ENCODE measurements at places on chromosomes 7 and 10. TPM values are rescaled to one million over a fixed set of nuclear protein-coding genes. Genes with fewer than 3 reads are reported as not detected.

MRLN gene
- total RNA-seq: not detected

LRRD1 gene
- not detected for total RNA-seq

C10orf67 gene
- 0.17 TPM for total RNA-seq

MGMT gene
- total RNA-seq: 6.2 TPM

CRHR2 gene
- total RNA-seq: not detected

GPNMB gene
- 2.7 TPM for total RNA-seq

PRKCQ gene
- 4.0 TPM for total RNA-seq

HELLS gene
- total RNA-seq: 31.1 TPM

OGDHL gene
- 0.23 TPM for total RNA-seq

UNC5B gene
- 0.88 TPM for total RNA-seq

DNAJC30 gene
- 10.2 TPM for total RNA-seq

FGFBP3 gene
- total RNA-seq: 2.7 TPM

NODAL gene
- not detected for total RNA-seq

STAMBPL1 gene
- total RNA-seq: 35.2 TPM

KLLN gene
- 0.66 TPM for total RNA-seq

WDFY4 gene
- total RNA-seq: not detected

MYO1G gene
- 0.14 TPM for total RNA-seq

RAB11FIP2 gene
- total RNA-seq: 8.6 TPM

NPY4R gene
- total RNA-seq: 50.0 TPM

UPK3B gene
- total RNA-seq: 10.2 TPM

TMEM225B gene
- 1.2 TPM for total RNA-seq

UBN2 gene
- 2.7 TPM for total RNA-seq

GARIN1A gene
- total RNA-seq: 0.45 TPM

AKR1D1 gene
- not detected for total RNA-seq

TEX47 gene
- not detected for total RNA-seq

CREB5 gene
- total RNA-seq: 2.4 TPM

PLEKHS1 gene
- total RNA-seq: 0.09 TPM

NUPR2 gene
- not detected for total RNA-seq

BICC1 gene
- total RNA-seq: 20.6 TPM

ITPRID1 gene
- total RNA-seq: not detected

UPF2 gene
- 16.6 TPM for total RNA-seq

TFEC gene
- total RNA-seq: not detected

ARHGAP19 gene
- 4.8 TPM for total RNA-seq

ASAH2 gene
- 3.6 TPM for total RNA-seq

RAB19 gene
- total RNA-seq: not detected

SBDS gene
- 104 TPM for total RNA-seq

FAM237B gene
- not detected for total RNA-seq

UCN3 gene
- not detected for total RNA-seq

AKR1E2 gene
- total RNA-seq: 6.6 TPM

PTN gene
- total RNA-seq: not detected

AMPH gene
- 0.09 TPM for total RNA-seq

NUTM2D gene
- total RNA-seq: 1.2 TPM

MGAM2 gene
- 0.01 TPM for total RNA-seq

STYXL1 gene
- 51.8 TPM for total RNA-seq

CFAP69 gene
- 2.5 TPM for total RNA-seq

CYP2C19 gene
- total RNA-seq: not detected

Data from A549 treated with CORT108297 at 1 μM for 4 hours (cell line).